Stimulated activated naive CD8-positive, alpha-beta T cell treated with anti-CD3 and anti-CD28 coated beads, Interleukin-15, Interleukin-2, amounts not matched to agents 100 U/mL and 50 U/mL, for 24 hours (primary cell): ENCODE measurements at places on chromosomes 4 and X.

DNA sequence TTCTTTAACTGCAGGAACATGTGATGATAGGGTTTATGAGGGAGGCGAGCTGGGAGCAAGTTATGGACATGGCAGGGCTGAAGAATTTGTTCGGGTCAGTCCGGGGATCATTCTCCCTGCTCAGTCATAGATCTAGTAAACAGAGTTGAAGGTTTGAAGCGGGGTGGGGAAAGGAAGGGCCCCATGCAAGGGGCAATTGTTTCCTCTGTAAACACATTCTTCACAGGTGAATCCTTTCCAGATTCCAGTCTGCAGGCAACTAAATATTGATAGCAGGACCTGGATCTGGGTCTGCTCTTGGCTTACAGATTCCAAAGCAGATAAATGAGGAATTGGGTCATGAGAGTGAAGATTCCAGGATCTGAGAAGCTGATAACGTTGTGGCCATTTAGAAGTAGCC, 44.3 kb upstream of the ARHGAP24 start:
- DNase-seq = no peak

- no peak for DNase-seq
These were observed 682.2 kb upstream of the DIAPH2 start for GRCh38 chrX:96002431-96002830.

GRCh38 chr4:105068516-105068915, 78.2 kb upstream of the TET2 start:
- no peak for DNase-seq

GRCh38 chrX:134246282-134246681, 9.3 kb downstream of the CCDC160 start:
- no peak for DNase-seq

- DNase-seq = no peak
These were observed 654.4 kb downstream of the IQCM start for GRCh38 chr4:149161247-149161646.

DNA sequence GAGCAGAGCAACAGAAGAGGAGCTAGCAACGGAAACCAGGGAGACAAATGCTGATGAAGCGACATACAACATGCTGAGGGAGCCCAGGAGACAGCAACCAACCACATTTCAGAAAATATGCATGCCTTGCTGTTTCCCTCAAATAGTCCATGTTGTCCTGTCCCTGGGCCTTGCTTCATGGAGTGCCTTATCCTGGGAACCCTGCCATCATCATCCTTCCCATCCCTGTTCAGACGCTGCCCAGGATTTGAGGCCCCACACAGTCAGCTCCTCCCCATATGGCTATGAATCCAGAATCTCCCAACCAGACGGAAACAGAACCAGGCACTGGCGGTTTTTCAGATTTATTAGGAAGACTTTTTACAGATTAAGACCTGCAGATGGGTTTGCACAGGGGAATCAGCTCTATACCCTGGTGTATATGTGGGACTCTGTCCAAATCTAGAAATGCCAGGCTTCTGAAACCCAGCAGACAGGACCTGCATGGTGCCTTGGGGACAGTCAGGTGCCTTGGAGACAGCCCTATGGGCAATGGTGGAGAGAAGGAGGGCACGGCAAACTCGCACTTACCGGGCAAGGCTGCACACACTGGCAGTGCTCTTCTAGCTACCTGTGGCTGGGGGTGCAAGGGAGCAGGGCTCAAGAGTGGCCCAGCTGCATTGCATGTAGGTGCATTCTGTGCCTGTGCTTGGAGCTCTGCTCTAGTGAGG, 199.7 kb upstream of the MAMLD1 start:
- DNase-seq = no peak

DNA sequence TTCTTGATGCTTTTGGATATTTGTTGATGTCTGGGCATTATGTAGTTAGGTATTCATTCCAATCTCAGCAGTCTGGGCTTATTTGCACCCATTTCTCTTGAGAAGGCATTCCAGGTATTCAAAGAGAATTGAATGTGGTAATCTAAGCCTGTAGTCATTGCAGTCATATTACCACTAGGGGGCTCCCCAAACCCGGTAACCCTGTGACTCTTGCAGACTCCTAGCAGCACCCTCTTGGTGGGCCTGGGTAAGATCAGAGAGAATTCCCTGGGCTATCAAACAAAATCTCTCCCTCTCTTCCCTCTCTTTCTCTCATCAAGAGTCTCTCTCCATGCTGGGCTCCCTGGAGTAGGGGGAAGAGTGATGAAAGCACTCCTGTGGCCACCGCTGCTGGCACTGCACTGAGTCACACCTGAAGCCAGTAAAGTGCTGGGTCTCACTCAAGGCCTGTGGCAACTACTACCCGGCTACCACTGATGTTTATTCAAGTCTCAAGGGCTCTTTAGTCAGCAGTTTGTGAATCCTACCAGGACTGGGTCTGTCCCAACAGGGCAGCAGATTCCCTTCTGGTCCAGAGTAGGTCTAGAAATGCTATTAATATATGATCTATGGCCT, 187.7 kb upstream of the NUDT10 start:
- peak; percentile 24 for DNase-seq

GRCh38 chr4:117893207-117893606, 141.1 kb upstream of the NDST3 start:
- no peak for DNase-seq

DNA sequence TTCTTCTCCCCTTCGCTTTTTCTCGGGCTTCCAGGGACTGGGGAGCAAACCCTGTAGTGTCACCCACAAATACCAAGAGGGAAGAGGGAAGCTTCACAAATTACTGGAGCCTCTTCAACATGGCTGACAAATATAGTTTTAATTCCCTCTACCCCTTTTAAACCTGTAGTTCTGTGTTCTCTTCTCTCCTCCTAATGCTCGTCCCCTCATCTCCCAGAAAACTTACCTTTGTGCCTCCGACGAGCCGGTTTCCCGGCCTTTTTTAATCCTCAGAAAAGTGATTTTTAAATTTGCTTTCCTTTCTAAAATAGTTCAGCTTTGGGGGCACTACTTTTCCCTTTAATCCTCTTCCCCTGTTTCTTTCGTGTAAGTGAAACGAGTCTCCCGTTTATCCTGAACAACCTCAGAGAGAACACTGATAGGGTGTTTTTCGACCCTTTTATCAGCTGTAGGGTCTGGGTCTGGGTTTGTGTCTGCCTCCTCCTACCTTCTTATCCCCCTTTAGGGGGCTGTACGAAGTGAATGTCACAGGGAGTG, 408 bp downstream of the TET2 start:
- no peak for DNase-seq

DNA sequence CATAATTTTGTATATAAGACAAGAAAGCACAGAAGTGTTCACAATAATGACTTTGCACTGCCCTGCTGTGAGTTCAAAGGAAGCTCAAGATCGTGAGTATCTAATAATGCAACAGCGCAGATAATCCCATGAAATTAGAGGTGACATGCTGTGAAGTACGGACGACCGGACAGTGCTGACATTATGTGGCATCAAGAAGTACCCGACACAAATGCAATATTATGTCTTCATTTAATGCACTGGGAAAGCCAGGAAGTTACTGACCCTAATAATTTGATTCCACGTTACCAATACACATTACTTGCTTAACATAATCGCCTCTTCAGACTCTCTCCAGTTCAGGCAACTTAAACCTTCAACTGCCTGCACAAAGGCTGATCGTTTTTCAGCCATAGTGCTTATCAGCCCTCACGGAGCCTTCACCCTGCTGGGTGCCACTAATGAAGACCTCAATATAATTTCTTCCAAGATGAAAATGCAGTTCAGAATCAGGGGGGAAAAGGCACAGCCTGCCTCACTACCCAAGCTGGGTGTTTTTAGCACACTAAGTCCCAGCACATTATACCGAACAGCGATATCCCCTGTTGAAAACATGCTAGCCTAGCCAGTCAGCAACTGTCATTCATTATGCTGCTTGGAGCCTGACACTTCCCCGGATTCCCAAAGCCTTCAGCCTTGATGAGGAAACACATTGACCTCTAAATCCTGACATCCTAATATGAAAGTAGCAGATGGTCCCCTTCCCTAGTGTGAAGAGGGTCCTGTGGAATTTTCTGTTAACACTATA, 56.1 kb downstream of the SLC7A11 start:
- no peak for DNase-seq

GRCh38 chrX:31200430-31200829, 128.6 kb upstream of the FTHL17 start:
- DNase-seq = no peak

DNA sequence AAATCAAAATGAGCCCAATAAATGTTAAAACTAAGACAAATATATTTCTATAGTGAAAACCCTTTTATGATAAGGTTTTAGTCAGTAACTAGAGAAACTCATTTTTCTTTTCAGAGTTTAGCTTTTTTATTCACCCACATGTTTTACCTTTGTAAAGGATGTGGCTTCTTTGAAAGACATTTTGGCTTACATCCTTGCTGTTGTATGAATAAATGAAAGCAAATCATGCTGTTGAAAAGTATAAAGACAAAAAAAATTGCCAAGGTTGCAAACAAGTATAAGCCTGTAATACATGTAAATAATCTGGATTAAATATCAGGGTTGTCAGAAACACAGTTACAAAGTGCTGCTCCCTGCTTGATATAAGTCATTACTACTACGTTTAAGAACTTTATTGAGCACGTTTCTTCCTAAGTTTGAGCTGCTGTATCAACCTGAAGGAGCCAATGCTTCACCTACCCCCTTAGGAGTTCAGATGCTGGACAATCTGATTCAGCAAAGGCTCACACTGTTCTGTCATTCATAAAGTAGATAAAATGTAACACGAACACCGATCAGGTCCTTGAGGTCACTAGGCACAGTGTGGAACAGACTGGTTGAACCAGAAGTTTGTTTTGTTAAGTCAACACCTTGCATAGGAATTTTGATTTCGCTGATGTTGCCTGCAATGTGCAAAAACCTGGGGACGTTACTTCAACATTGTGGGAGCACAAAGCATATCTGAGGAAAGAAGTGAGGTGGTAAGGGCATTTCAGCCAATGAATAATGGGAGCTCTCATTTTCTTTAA, 321.2 kb upstream of the BMP3 start:
- DNase-seq = no peak

GRCh38 chrX:19955306-19955705, 35.6 kb downstream of the BCLAF3 start:
- DNase-seq = no peak

DNA sequence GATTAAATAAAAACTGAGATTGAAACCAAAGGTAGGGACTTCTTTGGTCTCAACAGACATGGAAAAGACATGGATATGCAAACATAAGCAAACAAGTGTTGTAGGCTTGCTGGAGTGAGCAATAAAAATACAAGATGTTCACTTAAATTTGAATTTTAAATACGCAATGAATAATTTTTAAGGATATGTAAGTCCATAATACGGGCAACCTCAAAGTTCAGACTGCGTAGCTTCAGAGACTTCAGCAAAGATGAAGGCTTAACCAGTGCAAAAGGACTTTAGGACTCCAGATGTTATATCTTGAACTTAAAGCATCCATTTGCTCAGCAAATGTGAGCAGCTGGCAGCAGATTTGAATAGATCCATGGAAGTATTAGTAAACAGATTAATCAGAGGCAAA, 549.3 kb downstream of the ARAP2 start:
- no peak for DNase-seq

DNA sequence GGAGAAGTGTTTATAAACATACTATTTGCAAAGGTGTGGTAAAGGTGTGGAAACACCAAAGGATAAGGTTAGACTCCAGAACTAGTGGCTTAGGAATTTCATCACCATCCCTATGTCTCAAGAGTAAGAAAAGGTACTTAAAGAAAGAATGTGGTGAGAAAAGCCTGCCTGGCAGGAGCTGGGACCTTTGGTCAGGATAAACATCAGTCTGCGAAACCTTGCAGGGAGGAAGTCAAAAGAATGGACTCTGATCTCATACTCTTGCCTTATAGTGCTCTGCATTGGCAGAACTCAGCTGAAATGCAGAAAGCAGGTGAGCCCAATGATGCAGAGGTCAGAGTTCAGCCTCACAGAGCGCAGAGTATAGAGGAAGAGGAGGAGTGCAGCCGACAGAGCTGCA, 97.2 kb upstream of the NR3C2 start:
- no peak for DNase-seq

GRCh38 chrX:13695601-13696115, 6.7 kb downstream of the RAB9A start:
- no peak for DNase-seq

DNA sequence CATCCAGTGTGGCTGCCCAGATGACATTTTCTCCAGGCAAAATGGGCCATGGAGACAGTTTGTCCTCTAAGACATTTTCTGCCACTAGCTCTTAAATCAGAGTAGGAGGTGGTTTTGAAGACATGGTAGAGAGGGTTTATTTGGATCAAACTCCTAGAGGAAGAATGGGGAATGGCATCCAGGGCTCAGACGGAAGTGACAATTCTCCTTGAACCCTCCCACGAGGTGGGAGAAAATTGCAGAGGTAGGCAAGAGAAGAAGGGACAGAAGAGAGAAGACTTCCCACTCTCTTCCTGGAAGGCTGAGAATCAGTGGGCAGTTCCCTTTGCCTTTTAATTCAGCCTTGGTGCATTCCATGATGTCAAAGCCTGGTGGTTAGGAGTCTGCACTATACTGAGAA, 194.0 kb downstream of the SMIM20 start:
- DNase-seq = no peak

DNA sequence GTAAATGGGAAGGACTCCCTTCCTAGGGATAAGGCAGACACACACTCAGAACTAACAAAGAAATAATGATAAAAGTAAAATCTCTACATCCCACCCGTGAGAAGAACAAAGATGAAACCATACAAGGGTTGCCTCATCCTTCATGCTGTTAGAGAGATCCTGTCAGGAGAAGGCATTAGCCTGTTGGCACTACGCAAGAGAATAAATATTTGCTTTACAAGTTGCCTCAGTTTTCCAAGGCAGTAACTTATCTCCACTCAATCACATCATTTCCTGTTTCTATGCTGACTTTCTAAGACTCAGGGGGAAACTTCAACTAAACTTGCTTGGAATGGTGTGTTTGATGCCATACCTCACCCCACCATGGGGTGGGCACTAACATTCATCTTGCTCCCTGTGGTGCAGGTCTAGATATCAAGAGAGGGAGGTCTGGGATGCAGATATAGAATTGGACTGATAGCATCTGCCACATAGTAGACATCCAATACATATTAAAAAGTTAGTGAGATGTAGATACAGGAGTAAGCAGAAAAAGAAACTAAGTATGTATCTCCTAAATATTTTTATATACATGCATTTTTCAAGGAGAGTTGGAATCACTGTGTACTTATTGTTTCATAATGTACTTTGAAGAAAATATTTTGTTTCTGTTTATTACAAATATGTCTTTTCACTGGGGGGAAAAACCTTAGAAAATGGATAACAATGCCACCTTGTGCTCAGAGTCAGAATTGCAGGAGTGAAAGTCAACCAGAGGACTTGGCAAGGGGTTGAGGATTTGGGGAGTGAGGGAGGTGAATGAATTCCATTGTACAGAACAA, 57.2 kb upstream of the BEX4 start:
- peak; percentile 17 for DNase-seq

- DNase-seq = no peak
These were observed 17.6 kb downstream of the HMX1 start for GRCh38 chr4:8854016-8854415.

- DNase-seq = no peak
These were observed 13.6 kb upstream of the HELT start for GRCh38 chr4:185004562-185005218.

GRCh38 chr4:139647184-139647583, 18.4 kb upstream of the MGST2 start:
- no peak for DNase-seq

GRCh38 chr4:156293657-156294297, 340.1 kb upstream of the CTSO start:
- DNase-seq = no peak

GRCh38 chr4:156830351-156830750, 141.2 kb downstream of the PDGFC start:
- no peak for DNase-seq
